ENCODE measurements at places on chromosomes 2 and 18.

DNA sequence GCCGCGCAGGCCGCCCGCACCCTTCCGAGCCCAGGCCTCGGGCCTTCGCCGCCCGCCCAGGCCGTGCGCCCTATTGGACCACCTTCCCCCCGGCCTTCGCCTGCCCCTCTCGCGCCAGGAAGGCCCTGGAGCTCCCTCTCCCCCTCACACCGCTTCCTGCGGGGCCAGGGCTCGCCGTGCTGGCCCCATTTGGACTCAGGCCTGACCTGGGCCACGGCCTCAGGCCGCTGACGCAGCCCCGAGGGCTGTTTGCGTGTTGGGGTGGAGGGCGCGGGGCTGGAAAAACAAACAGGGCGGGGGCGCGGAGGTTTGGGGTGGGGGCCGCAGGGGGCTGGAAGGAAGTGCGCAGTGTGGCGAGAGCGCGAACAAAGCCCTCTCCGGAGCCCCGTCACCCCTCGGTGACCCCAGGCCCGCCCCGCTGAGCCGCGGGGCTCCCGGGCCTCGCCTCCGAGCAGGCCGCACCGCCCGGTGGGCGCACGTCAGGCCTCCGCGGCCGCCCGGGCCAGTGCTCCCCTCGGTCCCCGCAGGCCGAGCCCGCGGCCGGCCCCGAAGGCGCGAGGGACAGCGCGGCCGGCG is 12.3 kb upstream of the SIX3 start:
- no peak for DNase-seq

DNA sequence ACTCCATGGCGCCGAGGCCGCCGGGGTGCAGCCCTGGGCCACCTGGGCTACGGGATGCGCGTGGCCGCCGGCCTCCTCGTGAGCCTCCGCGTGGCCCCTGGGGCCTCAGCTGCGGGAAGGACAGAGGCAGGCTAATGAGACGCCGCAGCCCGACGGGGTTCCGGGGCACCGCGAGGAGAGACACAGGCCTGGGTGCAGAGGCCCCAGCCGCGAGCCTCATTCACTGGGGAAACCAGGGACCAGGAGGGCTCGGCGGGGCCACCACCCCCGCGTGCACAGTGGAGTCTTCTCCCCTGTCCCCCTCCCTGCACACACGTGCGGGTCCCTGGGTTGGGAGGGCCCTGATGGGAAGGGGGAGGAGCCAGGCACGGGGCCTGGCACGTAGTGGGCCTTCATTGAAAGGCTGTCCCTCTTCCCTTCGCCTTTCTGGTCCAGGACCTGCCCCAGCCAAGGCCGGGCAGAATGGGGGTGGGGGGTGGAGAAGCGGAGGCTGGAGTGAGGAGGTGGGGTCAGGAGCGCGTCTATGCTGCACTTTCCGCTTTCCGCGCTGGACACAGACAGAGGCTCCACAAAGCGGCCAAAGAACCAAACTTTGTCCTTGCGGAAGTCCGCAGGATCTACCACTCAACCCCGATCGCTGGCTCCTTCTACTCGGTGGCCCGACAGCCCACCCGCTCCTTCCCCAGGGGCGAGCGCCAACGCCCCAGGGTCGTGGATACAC is 9.1 kb downstream of the ALPP start:
- no peak for DNase-seq

GRCh38 chr2:161250864-161251436 is 57.3 kb upstream of the PSMD14 start:
- DNase-seq = peak; percentile 81

- DNase-seq = peak; percentile 49
These were observed 1.2 kb upstream of the PER2 start for GRCh38 chr2:238289574-238289973.

GRCh38 chr2:108616751-108617161 is 82.5 kb downstream of the LIMS1 start:
- DNase-seq = peak; percentile 29

All from NCI-H526 (cell line).